ENCODE measurements at places on chromosomes 6 and 20.

GRCh38 chr6:50112981-50113857 lies 63.5 kb upstream of the DEFB112 start:
- no peak for DNase-seq

DNA sequence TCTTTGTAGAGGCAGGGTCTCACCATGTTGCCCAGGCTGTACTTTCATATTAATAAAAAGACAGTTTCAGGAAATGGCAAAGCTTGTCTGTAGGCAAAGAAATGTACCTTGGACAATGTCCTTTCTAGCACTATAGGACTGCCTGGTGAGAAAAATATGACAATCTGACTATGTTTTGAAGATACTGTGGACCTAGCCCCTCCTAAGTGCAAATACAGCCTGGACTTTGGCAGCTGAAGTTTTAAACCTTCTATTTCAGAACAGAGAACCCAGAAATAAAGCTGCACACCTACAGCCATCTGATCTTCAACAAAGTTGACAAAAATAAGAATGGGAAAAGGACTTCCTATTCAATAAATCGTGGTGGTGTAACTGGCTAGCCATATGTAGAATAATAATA lies 18.9 kb upstream of the IL17A start:
- no peak for DNase-seq

- no peak for DNase-seq
Observed at GRCh38 chr6:43355862-43356590, 13.4 kb downstream of the ZNF318 start.

- no peak for DNase-seq
Observed at GRCh38 chr20:35006531-35006971, 50.9 kb downstream of the MYH7B start.

- DNase-seq = no peak
Observed at GRCh38 chr6:110885526-110885925, 10.9 kb downstream of the AMD1 start.

DNA sequence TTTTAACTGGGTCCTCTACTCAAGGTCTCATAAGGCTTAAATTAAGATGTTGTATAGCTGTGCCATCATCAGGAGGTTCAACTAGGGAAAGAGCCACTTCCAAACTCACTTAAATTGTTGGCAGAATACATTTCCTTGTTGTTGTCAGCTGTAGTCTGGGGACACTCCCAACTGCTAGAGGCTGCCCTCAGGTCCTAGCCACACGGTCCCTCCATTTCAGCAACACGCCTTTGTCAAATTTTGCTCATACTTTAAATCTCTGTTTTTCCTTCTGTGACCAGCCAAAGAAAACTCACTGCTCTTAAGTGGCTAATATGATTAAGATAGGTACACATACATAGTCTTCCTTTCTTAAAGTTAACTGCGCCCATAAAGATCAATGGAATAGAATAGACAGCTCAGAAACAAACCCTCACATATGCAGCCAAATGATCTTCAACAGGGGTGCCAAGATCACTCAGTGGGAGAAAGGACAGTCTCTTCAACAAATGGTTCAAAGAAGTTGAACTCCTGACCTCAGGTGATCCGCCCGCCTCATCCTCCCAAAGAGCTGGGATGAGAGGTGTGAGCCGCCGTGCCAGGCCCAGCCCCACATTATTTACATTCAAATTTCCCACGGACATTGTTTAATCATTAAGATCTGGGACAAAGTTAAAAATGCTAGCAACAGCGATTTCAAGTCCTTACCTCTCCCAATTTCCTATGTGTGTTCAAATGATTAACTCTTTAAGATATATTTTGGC lies 76.4 kb upstream of the ELOVL5 start:
- no peak for DNase-seq
